ENCODE measurements at places on chromosomes 12 and 14.

GRCh38 chr14:85731186-85731585 is 201.2 kb downstream of the FLRT2 start:
- no peak for DNase-seq

GRCh38 chr14:21308479-21309237 is 28.8 kb downstream of the RPGRIP1 start:
- DNase-seq: peak; percentile 88

DNA sequence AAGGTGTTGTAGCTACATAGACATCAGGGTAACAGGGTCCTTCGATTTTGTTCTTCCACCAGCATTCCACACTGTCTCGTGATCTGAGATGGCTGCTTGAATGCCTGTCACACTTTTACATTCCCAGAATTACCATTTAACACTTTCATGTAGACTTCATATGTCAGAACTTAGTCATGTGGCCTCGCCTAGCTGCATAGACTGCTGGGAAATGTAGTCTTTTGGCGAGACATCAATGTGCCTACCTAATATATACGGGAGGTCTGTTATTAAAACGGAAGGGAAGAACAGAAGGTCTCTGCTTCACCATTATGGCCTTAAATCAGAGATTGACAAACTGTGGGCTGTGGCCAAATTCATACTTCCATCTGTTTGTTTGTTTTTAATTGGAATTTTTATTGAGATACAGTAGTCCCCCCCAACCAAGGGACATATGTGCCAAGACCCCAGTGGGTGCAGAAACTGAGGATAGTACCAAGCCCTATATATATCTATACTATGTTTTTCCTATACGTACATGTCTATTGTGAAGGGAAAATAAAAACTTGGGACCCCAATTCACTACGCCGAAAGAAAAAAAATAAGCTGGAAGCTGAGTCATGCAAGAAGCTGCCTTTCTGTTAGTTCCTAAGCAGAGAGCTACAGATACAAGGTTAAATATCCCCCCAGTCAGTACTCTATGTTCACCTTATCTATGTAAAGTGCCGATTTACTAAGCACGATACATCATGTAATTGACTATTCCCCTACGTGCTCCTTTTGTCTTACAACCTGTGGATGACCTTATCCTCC is 11.3 kb upstream of the HRK start:
- DNase-seq: no peak

GRCh38 chr14:100234511-100234910 is 4.4 kb upstream of the YY1 start:
- DNase-seq: no peak

DNA sequence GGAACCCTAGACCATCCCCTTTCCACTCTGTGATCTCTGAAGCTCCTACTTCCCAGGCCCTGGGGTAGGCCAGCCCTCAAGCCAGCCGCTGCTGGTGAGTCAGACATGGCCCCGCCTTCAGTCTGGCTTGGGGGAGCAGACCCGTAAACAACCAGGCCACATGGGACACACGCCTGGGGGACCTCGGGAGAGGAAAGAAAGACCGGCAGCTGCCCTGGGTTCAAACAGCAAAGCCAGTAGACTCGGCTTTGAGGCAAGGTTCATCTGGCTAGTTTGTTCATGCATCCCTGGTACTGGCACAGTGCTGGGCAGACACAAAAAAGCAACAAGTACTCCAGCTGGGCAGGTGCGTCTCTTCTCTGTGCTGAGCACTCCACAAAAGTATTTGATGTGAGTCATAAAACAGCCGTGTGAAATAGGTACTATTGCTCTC is 101.9 kb downstream of the SETD3 start:
- no peak for DNase-seq

DNA sequence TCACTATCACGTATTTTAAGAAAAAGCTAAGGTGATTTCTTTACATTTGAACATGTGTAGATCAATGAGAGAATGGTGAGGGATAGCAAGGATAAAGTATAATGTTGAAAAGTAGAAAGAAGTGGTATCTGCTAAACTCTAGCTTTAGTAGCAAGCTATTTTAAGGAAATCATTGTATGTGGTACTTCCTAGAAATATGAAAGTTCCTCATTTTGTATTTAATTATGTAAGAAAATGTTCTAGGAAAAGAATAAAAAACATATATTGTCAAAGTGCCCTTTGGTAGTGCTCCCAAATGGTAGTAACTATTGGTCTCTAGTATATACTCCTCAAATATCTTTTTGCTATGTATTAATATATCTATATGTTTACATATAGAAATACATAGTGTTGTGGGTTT is 35.7 kb downstream of the RAB21 start:
- no peak for DNase-seq

DNA sequence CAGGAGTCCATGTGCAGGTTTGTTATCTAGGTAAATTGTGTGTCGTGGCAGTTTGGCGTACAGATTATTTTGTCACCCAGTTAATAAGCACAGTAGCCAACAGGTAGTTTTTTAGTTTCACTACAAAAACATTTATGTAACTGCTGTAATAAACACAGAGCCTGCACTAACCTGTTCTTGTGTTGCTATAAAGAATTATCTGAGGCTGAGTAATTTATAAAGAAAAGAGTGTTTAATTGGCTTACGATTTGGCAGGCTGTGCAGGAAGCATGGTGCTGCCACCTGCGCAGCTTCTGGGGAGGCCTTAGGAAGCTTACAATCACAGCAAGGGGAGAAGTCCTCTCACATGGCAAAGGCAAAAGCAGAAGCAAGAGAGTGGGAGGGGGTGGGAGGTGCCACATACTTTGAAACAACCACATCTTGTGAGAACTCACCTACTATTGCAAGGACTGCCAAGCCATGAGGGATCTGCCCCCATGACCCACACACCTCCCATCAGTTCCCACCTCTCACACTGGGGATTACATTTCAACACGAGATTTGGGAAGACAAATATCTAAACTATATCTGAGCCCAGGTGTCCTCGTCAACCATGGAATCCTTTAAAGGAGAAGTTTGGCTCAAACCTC is 266.4 kb upstream of the GRIP1 start:
- no peak for DNase-seq

GRCh38 chr14:55398679-55399078 is 13.0 kb downstream of the ATG14 start:
- no peak for DNase-seq

DNA sequence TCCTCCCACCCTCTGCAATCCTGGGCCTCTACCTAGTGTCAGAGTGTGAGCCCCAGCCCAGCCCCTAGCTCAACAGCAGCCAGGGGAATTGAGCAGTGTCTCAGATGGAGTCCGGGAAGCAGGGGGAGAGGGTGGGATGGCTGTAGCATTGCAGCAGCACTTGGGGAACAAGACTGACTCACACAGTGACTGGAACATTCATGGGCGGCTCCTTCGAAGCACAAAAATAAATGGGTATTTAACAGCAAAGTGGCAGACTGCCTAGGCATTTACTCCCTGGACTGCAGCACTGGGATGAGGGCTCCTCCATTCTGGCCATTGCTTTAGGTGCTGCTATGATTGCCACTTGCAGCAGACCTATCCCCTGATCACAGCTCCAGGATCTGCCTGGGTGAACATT is 46.0 kb upstream of the STK38L start:
- DNase-seq: no peak
